EH (cell line): ENCODE measurements at places on chromosomes 3 and 15.

DNA sequence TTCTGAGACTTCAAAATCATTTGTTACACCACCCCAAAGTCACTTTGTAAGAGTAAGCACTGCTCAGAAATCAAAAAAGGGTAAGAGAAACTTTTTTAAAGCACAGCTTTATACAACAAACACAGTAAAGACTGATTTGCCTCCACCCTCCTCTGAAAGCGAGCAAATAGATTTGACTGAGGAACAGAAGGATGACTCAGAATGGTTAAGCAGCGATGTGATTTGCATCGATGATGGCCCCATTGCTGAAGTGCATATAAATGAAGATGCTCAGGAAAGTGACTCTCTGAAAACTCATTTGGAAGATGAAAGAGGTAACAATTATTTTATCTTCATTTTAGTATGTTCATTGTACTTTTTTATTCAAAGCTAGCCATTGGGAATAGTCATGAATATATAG is 32.6 kb downstream of the BLM start:
- no peak for DNase-seq

DNA sequence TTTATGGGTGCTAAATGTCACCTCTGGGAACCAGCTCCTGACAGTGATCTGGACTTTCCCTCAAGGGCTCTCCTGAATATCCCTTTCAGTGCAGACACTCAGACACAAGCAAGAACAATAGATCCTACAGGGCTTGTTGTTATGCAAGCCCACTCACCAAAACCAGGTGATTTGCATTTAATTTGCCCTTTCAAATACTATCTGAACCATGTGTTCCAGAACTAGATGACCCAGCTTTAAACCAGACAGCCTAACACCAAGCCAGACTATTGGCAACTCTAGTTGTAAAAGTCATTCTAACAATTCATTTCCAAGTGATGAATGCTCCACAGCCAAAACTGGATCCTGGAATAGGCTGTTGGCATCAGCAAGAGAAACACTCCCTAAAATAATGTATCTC is 5.6 kb upstream of the ATP8B4 start:
- DNase-seq, result no peak

- DNase-seq, result no peak
Observed at GRCh38 chr3:5262507-5262906, 75.0 kb downstream of the EDEM1 start.

DNA sequence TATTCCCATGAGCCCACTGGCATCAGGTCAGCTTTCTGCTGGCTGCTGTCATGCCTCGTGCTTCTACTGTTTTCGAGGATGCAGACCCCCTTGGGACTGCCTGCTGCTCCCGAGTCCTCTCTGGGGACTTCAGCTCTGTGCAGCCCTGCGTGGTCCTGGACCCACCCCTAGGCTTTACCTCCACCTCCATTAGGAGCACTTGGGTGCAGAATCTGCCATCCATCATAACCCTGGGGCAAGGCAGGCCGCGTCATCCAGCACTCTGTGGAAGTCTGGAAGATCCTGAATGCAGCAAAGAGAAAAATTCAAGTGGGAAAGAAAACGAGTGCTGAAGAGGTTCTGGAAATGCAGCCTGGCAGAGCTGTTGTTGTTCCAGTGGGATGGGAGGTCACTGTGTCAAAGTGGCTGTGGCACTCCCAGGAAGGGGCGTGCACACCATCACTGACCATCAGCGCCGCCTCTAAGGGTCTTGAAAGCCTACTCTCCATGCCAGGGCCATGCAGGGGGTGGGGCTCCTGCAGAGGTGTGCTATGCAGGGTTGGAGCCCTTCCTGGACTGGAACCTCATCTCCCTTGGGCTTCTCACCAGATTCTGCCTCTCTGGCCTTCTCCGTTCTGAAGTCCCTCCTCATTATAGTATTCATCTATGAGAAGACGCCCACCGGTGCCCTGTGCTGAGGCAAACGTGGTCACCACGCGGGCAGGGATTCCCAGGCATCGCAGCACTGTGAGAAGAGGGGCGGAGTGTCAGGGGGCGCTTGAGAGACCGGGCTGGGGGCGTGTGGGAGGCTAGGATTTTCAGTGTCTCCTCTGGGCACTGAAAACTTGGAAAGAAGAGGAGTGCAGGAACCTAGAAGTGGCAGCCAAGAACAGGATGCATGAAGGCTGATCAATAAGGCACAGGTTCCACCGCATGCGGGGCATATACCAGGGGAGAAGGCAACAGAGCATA is 12.5 kb downstream of the EPB42 start:
- DNase-seq, result no peak

GRCh38 chr15:40045572-40046217 is 6.7 kb upstream of the SRP14 start:
- no peak for DNase-seq

DNA sequence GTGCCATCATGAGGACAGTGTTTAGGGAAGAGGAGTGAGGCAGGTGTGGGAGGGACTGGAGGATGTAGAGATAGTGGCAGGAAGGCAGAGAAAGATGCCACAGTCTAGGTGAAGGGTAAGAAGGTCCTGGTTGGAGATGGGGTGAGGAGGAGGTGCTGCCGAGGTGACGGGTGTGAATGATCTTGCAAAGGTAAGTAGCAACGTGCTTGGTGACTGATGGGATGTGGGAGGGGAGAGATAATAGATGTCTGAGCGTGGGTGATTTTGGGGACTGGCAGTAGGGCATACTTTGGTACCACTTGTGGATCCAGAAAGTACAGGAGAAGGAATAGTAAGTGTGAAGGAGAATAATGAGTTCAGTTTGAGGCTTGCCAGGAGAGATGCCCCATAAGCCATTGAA is 27.2 kb downstream of the EPHB3 start:
- DNase-seq, result no peak

GRCh38 chr3:65614585-65614984 is 424.1 kb downstream of the MAGI1 start:
- DNase-seq, result no peak

DNA sequence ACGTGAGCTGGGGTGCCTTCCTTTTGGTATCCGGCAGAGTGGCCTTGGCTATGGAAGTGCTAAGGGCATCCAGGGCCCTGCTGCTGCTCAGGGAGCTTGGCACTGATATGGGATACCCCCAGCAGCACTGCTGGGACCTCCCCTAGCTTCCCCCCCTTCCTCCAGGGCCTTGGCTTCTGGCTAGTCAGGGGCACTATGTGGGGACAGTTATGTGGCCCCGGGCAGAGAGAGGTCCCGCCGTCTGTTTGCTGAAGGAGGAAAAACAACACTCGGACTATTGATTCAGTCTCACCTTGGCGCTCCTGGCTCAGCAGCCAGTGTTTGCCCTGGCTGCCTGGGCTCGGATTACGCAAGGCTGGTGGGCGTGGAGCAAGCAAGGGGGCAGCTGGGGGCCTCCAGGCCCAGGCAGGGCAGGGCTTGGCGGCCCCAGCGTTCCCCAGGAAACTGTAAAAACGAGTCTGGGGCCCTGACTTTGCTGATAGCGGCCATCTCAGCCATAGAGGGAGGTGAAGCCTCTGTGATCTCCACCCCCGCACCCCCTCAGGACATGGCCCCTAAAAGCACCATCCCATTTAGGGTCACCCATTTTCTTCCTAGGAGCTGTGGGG is 5.7 kb downstream of the FURIN start:
- DNase-seq, result peak; percentile 14

GRCh38 chr3:185280572-185281365 is 26.9 kb upstream of the EHHADH start:
- peak; percentile 68 for DNase-seq
